ENCODE measurements at places on chromosomes 12 and 14.

GRCh38 chr12:7289743-7290142 is 14.1 kb upstream of the ACSM4 start:
- DNase-seq = no peak

DNA sequence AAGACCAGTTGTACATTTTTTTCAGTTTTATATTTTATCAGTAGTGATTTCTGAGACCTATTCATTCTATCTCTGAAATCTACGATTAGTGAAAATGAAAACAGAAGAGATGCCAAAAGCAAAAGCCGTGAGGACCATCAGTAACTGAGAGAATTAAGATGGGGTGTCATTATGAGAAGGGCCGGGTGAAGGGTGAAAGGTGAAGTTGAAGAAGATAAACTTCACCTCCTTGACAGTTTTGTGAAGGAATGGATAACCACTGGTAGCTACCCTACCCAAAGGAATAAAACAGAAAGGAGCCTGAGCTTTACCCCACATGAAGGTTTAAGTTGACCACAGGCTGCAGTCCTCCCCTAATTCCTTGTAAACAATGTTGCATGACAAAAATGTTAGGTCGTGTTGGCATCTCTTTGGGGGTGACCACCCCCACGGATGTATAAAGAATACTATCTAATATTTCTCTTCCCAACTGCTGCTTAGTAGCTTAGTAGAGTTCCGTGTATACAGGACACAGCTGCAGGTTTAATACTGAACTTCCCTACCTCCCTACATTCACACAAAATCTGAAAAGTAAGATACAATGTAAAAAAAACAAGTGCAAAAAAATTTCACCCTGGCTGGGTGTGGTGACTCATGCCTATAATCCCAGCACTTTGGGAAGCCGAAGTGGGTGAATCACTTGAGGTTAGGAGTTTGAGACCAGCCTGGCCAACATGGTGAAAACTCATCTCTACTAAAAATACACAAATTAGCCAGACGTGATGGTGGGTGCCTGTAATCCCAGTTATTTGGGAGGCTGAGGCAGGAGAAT is 23.9 kb downstream of the GPR19 start:
- no peak for DNase-seq

DNA sequence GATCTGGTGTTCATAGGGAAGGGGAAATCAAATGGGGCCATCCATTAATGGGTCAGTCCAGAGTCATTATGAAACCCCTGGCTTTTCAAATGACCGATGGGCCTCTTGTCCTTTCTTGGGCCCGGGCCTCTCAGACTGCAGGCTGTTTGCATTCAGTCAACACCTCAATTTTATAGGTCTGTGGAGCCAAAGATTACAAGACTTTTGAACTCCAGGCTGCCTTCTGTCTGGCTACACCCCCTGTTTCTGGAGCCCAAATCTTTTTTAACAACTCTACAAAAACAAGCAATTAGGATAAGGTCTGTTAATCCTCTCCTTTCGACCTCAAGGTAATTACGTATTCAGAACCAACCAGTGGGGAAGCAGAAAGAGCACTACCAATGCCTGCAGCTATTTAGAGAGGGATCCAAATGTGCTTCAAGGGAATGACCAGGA is 35.6 kb downstream of the DUSP6 start:
- no peak for DNase-seq

GRCh38 chr14:37384870-37385596 is 187.3 kb downstream of the MIPOL1 start:
- no peak for DNase-seq
